ENCODE measurements at places on chromosomes 7 and 10.
A peak's percentile ranks its signal among the peaks of the same experiment; 100 is the strongest.

DNA sequence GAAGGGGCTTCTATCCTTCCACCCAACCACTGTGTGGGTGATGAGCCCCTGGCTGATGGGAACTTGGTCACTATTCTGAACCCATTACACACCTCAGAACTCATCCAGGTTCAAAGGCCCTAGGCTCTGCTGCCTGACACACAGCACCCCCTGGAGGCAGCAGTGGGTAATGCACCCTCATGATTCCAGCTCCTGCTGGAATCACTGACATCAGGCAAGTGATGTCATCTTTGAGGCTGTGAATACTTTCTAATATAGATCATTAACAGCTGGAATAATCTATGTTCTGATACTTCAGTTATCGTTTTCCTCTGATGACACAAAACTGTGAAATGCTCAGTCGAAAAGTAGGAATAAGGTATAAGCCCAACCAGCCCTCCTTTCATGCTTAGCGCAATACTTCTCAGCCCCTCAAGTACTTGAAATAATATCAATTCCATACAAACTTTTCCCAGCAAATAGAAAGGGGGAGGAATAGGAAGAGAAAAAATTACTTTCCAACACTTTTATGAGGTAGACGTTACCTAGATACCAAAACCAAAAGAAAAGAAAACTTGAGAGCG lies 7.5 kb upstream of the RBP3 start:
- DNase-seq, result peak; percentile 14

- DNase-seq, result no peak
Measured at GRCh38 chr10:2094171-2094570, 356.8 kb upstream of the ADARB2 start.

- DNase-seq, result no peak
Measured at GRCh38 chr7:93219868-93220267, 6.4 kb downstream of the HEPACAM2 start.

- DNase-seq, result no peak
Measured at GRCh38 chr7:151456276-151456675, 16.3 kb upstream of the CRYGN start.

DNA sequence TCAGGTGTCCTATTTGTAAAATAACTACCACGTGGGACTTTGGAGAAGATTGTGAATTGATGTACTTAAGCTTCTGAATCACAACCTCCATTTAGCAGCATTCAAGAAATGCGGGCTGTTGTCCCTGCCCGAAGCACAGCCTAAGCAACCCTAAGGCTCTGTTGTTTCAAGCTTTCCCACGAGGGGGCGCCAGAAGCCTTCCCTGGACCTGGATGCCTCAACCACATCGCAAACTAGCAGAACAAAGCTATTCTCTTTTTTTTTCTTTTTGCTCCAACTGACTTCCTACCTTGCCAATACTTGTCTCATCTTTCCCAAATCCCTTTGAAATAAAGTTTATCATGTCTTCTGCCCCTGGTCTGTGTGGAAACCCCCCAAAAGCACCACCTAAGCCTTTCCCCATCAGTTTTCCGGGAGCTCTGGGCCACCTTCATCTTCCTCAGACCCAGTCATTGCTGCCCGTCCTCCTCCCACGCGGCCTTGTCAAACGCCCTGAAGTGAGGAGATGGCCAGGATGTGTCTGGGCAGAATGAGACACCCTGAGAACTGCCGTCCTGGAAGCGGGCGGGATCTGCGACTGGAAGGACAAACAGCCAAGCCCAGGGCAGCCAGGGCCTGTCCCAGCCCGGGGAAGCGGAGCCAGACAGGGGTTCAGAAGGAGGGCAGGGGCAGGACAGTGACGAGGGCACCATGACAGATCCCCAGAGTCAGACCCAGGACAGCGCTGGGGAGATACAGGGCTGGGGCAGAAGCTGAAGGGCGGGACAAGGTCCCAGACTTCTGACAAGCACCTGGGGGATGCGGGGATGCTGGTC lies 112.7 kb downstream of the SLIT1 start:
- DNase-seq, result peak; percentile 51

Measured in kidney glomerular epithelial cell (primary cell).